ENCODE measurements at places on chromosomes 7 and 10. TPM values are rescaled to one million over a fixed set of nuclear protein-coding genes. Genes with fewer than 3 reads are reported as not detected.

UCN3 gene
- not detected for total RNA-seq

OR6B1 gene
- not detected for total RNA-seq

CYP3A5 gene
- total RNA-seq = 1.9 TPM

WNT8B gene
- total RNA-seq = not detected

GNG11 gene
- 1.1 TPM for total RNA-seq

HECW1 gene
- total RNA-seq = not detected

TRPV5 gene
- total RNA-seq = not detected

GTF2IRD2 gene
- total RNA-seq = 5.9 TPM

CRCP gene
- 28.8 TPM for total RNA-seq

SRRT gene
- 66.3 TPM for total RNA-seq

TAS2R3 gene
- 0.35 TPM for total RNA-seq

RAB19 gene
- not detected for total RNA-seq

CACNB2 gene
- total RNA-seq = not detected
